Erythroblast (primary cell): ENCODE measurements at places on chromosomes 12 and 14.
A peak's percentile ranks its signal among the peaks of the same experiment; 100 is the strongest.

DNA sequence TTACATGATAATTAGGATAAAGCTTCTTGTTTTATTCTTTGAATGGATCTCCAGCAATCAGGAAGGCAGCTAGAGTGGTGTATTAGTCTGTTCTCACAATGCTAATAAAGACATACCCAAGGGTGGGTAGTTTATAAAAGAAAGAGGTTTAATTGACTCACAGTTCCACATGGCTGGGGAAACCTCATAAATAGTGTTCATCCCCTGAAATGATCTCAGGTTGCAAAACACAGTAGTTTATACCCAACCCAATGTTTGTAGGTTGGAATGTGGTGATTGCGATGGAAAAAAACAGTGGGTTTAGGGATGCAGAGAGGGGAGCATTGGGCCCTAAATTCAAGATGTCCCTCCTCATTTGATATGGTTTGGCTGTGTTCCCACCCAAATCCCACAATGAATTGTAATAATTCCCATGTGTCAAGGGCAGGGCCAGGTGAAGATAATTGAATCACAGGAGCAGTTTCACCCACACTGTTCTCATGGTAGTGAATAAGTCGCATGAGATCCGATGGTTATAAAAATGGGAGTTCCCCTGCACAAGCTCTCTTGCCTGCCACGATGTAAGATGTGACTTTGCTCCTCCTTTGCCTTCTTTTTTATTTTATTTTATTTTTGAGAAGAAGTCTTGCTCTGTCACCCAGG, 11.5 kb downstream of the MUCL1 start:
- no peak for DNase-seq

- DNase-seq = no peak
These were observed 1.3 kb downstream of the SLC39A5 start for GRCh38 chr12:56231184-56231582.

DNA sequence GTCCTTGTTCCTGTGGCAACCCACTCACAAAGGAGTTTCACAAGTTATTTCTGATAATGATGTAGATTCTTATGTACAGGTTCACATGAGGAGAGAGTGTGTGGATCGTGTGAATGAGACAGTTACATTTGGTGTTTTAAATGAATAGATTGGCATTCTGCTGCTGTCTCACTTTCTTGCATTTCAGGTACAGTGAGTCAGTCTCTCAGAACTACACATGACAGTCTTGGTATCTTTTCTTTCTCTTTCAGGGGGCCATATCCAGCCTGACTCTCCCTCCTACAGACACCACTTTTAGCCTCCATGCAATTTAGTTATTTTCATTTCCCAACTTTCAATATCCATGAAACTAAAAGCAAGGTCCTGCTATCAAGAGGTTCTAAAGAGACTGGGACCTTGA, 19.9 kb upstream of the TMTC2 start:
- no peak for DNase-seq

DNA sequence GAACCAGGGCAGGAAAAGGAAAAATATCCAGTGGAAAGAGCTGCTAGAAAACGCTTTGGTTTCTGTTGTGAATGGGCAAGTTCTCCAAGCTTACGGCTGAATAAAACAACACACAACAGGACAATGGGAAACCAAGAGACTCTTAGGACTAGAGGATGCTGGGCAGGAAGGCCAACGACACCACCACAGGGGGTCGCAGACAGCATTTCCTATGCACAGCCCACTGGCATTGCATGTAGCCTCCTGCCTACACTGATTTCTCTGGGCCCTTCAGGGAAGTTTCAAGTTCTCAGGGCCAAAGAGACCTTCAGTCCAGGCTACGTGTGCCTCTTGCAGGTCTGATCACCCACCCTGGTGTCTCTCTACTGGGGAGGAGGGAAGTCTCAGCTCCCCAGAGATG, 108.0 kb downstream of the RIMBP2 start:
- no peak for DNase-seq

DNA sequence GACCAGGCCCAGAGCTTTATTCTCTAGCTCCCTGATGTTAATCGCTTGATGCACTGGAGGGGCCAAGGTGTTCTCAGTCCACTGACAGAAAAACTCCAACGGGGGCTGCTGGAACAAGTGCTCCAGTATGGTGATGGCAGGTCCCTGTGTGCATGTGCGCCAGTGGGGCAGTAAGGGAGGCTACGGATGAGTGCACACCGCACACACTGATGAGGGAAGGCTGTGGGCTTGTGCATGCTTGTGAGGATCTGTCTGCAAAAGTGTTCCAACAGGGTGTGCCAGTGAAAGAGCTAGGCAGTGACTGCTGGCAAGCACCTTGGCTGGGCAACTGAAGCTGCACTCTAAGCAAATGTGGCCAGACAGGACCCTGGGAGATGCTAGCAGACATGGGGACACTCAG, 229.7 kb upstream of the FOXG1 start:
- no peak for DNase-seq

DNA sequence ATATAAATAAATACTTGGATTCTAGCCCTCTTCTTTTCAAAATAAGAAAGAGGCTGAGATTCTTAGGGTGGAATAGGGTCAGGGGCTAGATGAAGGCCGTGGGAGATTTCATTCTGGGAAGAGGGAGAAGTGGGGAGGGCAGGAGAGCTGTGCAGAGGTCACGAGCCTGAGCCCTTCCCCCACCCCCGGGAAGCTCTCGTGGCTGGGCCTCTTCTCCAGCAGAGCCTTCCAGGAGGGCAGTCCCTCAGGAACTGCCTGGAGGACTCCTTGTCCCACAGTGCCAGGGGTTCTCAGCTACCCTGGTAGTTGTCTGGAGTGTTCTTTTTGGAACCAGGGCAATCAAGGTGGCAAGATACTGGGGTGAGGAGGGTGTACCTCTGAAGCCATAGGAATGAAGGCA, 94.0 kb downstream of the ESR2 start:
- no peak for DNase-seq

DNA sequence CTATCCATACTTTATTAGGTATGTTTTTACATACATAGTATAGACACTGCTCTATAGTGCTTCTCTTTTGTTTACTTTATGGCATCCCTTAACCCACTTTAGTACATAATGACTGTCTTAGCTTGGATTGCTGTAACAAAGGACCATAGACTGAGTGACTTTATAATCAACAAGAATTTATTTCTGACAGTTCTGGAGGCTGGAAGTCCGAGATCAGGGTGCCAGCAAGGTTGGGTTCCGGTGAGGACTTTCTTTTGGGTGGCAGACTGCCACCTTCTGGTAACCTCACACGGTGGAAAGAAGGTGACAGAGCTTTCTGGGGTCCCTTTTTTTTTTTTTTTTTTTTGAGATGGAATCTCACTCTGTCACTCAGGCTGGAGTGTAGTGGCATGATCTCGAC, 48.6 kb upstream of the PPM1H start:
- peak; percentile 43 for DNase-seq

- DNase-seq = no peak
These were observed 59.3 kb downstream of the HEATR5A start for GRCh38 chr14:31360919-31361662.

GRCh38 chr14:21868442-21869046, 194.9 kb upstream of the OR4E1 start:
- peak; percentile 47 for DNase-seq

GRCh38 chr14:106222311-106222710, 695.9 kb downstream of the TMEM121 start:
- DNase-seq = no peak

DNA sequence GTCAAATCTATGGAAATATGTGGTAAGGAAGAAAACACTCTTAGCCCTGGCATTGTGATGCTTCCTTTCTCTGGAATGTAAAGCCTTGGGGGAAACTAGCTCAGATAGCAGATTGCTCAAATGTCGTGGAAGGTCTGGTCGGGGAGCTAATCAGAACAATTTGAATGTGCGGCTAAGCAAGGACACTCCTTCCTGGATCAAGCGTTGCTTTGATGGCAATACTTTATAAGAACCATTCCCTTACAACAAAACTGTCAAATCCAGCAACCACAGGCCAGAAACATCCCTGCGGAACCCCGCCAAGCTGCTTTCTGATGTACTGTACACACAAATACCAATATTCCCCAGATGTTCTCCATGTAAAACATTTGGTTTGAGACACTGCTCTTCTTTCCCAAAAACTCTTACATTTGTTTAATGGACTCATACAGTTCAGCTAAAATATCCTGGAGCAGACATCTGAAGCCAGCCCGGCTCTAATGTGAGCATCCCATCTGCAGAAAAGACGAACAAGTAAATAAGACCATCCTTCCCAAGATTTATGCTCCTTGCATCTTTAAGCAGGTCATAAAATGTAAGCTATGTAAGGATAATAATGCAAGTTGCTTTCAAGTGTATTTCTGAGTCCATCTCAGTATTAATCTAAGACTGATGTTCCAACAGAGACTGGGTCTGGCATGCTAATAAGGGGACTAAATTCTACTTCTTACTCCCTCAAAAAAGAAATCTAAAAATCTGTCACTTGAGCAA, 20.2 kb downstream of the NUAK1 start:
- DNase-seq = no peak

GRCh38 chr14:101116486-101117130, 213.1 kb upstream of the RTL1 start:
- no peak for DNase-seq
